Activated CD4-positive, alpha-beta T cell treated with anti-CD3 and anti-CD28 coated beads, Interleukin-2, amount 10 ng/mL, durations not matched to agents 7 days and 5 days (primary cell): ENCODE measurements at places on chromosomes 4 and X.

DNA sequence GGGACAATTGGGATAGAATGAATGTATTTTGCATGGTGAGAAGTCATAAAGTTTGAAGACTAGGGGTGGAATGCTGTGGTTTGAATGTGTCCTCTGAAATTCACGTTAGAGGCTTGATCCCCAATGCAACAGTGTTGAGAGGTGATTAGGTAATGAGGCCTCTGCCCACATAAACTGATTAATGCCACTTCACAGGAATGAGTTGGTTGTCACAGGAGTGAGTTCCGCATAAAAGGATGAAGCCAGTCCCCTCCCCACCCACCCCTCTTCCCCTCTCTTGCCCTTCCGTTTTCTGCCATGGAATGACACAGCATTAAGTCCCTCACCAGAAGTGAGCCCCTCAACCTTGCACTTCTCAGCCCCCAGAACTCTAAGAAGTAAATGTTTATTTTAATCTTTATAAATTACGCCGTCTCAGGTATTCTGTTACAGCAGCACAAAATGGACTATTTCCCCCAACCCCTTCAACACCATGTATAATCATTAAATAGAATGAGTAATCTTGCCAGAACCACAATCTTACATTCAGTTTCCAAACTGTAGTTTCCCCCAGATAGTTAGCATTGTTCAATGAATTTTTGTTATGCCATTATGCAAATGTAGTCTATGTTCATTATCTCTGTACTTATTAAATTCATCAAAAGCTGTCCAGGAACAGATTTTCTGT lies 5.5 kb upstream of the MMAA start:
- no peak for DNase-seq

GRCh38 chrX:74419864-74420195 lies 1.5 kb upstream of the SLC16A2 start:
- DNase-seq = no peak

GRCh38 chr4:85406185-85406584 lies 68.8 kb upstream of the ARHGAP24 start:
- no peak for DNase-seq

- DNase-seq = no peak
Observed at GRCh38 chr4:100086766-100087431, 103.4 kb downstream of the DDIT4L start.

DNA sequence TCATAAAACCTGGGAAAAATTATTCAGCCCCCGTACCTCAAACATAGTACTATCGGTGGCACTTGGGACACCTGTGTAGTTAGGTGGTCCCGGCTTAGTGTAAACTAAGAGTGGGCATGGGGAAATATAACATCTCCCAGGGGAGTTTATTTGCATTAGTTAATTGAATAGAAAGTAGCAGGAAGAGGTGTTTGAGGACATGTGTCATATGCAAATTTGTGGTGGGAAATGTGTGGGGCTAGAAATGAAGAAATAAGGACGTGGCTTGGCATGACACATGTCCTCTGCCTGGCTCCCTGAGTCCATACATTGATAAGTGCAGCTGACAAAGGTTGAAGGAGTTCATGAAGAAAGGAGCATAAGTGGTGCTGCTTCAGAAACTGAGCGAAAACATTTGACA lies 483.6 kb downstream of the SH2D1A start:
- no peak for DNase-seq

GRCh38 chrX:10242026-10242425 lies 85.3 kb downstream of the CLCN4 start:
- no peak for DNase-seq

DNA sequence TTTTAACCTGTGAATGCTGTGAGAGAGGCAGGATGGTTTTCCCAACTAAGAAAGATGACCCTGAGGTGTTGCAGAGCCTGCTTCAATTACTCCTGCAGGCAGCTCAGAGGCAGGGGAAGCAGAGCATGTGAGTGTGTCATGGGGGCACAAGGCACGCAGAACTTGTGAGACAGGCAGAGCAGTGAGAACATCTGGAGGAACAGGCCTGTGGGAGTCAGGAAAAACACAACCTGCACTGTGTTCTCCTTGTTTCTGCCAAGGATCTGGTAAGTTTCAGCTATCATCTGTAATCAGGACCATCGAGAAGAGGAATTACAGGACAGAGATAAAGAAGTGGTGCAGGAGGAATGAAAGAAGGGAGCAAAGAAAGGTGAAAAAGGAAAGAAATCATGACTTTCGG lies 741.8 kb upstream of the INTU start:
- DNase-seq = no peak

DNA sequence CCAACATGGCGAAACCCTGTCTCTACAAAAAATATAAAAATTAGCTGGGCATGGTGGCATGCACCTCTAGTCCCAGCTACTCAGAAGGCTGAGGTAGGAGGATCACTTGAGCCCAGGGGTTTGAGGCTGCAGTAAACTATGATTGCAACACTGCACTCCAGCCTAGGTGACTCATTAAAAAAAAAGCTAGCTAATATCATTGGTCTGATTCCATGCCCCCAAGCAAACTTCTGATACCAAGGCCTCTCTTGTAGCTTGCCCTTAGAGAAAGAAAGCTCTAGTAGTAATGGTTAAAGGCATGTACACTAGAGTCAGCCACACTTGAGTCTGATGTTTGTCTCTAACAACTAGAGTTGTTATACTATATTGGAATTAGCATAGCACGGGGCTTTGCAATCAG lies 32.6 kb upstream of the PHF8 start:
- no peak for DNase-seq

- DNase-seq = no peak
Observed at GRCh38 chr4:113006632-113007031, 42.8 kb upstream of the ANK2 start.

DNA sequence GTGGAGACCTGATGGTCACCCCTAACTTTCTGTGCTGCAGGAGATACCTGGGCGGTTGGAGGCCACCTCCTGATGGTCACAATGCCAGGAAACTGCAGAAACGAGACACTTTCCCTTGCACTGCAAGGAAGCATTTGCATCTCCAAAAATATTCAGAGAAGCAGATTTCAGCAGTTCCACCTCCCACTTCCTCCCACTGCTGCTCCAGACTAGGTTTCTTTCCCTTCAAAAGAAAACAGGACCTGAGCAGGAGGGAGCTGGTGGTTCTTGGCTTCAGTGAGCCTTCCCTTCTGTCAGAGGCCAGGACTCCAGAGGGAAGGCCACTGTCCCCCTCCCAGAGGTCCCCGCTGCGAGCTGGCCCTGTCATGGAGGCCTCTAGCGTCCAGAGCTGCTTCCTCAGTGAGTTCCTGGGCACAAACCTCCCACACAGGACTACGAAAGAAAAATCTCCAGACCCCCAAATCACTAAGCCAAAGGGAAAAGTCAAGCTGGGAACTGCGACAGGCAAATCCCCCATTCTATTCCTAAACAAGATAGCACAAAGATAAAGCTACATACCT lies 35.9 kb downstream of the GPM6B start:
- DNase-seq = no peak

DNA sequence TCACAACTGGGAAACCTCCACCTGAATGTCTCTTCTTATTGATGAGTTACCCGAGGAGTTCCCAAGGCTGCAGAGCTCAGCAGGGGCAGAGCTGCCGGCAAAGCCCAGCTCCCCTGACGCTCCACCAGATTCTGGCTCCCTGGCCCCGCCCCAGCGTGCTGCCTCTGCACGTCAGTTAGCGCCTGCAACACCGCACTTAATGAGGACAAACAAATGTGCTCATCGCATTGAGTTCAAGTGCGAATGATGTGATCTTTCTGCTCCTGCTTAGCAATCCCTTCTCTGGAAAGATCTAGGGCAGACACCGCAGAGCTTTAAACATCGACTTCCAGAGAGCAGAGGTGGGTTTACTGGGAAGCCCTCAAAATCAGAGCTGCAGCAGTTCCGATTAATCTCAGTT lies 55.5 kb upstream of the FBXW7 start:
- DNase-seq = peak; percentile 38

GRCh38 chrX:134909261-134909660 lies 81.5 kb upstream of the SMIM10 start:
- no peak for DNase-seq

- no peak for DNase-seq
Observed at GRCh38 chr4:39453738-39454137, 5.0 kb downstream of the RPL9 start.

DNA sequence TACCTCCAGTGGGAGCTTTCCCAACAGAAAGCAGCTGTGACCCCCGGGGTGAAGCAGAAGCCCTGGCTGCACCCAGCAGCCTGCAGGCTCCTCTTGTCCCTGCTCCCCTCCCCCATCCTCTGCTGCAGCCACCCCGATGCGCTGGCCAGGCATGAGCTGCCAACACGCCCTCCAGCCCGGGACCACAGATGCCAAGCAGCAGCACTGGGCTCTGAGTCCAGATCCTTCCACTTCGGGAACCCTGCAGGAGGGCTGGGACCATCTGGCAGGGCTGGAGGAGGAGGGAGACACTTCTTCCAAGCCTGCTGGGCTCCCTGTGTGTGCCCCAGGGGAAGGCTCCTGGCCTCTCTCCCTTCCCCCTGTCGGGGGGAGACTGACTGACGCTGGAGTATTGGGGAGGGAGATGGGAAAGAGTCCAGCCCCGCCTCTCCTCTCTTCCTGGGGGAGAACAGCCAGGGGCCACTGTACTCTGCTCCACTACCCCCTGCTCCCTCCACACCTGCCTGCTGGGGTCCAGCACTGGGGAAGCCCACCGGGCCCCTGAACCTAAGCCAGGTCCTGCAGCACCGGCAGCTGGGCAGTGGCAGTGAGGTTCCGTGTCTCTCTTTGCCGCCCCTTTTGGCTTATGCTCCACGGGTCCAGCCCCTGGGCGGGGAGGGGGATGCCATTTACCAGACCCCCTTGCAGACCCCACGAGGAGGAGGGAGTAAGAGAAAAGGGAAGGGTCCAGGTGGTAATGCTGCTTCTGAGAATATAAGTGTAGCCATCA lies 55.7 kb downstream of the PPP2R2C start:
- no peak for DNase-seq

- no peak for DNase-seq
Observed at GRCh38 chr4:147513091-147513490, 32.2 kb downstream of the EDNRA start.

DNA sequence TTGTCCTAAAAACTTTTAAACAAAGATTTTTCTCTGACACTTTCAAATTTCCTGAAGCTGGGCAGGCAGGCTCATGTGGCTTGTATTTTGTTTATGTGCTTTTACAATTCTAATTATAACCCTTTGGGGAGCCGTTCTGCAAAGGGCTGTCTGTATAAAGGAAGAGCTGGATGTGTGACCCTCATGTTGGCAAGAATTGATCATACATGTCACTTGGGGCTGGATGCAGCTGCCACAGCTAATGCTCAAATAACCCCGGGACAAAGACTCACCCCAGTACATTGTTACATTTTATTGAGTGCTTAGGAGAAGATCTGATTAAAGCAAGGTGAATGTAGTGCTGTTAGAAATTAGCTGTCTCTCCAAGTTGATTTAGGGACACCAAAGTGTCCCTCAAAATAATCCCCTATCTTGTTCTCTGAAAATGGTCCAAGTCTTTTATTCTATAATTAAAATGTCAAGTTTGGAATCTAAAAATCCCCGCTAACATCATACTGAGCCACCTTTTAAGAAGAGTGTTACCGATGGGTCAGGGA lies 13.0 kb upstream of the DAPP1 start:
- no peak for DNase-seq

- DNase-seq = no peak
Observed at GRCh38 chr4:149553959-149554520, 261.6 kb downstream of the IQCM start.

DNA sequence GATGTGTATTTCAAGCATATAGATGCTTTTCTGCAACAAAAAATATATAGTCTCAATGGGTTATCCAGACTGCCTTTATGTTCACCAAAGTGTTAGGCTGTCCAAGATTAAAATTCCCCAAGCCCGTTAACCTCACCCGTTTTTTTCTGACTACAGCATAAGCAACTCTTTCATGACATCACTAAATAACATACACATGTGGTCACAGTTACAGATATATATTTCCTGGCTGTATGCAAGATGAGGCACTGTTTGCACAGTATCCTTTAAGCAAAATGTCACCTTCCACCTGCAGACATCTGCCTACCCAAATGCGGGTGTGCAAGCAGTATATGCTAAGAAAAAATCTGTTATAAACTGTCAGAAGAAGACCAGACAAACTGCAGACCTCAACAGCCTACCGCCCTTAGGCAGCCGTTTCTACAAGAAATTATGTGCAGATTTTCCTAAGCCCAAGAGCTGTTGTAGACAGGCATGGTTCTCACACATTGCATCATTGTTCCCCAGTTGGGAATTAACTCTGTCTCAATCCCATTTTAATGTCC lies 183.1 kb upstream of the MXRA5 start:
- DNase-seq = no peak

DNA sequence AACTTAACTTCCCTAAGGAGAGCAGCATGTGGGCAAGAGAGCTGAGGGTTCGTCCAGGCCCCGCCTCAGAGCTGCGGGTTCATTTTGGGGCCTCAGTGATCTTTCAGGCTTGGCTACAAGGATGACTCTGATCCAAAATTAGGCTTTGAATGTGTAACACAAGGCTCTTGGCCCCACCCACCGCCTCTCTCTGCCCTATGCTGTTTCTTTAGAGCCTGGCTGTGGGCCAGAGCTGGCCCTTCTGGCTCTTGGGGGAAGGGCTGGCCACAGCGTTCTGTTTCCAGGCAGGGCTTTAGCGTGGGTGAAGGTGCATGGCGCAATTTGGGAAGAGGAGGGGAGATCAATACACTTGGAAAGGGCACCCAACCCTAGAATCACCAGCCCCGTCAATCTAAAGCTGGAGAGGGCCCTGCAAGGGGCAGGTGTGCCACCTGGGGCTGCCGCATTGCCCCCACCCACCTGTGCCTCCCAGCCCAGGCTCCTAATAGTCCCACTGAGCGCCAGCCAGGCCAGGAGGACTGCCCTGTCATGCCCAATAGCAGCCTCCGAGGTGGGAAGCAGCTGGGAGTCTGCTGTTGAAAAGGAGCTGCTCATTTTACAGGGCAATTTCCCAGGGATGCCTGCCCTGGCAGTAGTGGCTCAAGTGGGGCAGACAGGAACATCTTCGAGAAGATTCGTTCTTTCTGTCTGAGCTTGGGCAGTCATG lies 84.5 kb upstream of the MAML3 start:
- no peak for DNase-seq

GRCh38 chr4:182318256-182318655 lies 75.1 kb downstream of the TENM3 start:
- no peak for DNase-seq

GRCh38 chr4:80035336-80035735 lies 37.7 kb downstream of the ANTXR2 start:
- no peak for DNase-seq

GRCh38 chr4:163591614-163592020 lies 97.1 kb downstream of the TMA16 start:
- no peak for DNase-seq

DNA sequence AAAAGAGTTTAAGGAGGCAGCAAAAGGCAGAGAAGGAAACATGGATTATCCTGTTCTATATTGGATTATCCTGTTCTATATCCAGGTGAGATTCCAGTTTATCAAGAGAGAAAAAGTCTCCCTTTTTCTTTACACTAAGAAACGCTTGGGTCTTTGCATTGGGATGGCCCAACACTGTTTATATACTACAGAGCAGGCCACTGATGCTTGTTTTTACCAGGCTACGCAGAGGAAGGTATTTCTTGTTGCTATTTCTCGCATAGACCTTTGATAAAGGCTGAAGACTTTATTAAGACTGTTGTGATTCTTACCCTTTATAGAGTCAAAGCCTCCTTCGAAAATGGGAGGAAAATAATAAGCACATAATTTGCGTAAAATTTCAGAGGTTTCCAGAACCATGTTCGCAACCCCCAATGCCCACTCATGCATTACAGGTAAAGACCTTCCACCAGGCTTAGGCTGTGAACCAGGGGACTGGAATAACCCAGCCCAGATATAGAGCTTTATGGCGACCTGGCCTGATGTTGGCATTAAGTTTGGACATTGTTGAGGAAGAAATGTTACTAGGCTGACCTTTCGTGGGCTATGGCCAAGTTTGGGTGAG lies 218.3 kb downstream of the PTTG2 start:
- no peak for DNase-seq
